ENCODE measurements at places on chromosomes 7 and 10.

DNA sequence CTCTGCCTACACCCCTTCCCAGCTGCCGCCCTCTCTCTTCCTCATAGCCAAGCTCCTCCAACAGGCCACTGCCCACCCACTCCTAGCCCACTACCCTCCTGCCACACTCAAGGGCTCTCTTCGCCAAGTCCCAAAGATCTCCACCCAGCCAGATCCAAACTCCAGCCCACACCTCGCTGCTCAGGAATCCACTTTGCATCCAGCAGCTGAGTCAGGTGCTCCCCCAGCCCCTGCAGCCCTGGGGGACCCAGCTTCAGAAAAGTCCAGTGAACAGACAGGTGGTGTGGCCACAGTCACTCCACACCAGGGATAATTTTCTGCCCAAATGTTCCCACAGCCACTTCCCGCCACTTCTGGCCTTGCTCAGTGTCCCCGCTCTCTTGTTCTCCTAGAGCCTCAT lies 10.9 kb downstream of the OGDHL start:
- DNase-seq = no peak

- no peak for DNase-seq
Observed at GRCh38 chr7:141641876-141642275, 60.1 kb downstream of the DENND11 start.

DNA sequence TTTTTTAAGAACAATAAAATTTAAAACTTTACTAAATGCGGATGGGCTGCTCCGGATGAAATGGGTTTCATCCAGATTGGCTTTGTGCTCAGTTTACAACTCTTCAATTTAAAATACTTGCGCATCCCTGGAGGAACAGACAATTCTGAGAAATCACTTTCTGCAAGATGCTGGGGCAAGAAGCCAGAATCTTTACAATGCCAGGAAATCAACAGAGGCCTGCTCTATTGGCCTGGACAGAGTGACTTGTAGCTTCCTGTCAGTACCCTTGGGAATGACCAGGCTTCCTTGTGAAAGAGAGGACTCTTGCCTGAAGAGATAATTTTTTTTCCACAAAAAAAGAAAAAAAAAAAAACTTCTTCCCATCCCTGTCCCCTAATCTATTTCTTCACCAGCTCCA lies 3.9 kb upstream of the FAM13C start:
- no peak for DNase-seq

GRCh38 chr7:87336136-87336535 lies 9.3 kb upstream of the CROT start:
- no peak for DNase-seq

DNA sequence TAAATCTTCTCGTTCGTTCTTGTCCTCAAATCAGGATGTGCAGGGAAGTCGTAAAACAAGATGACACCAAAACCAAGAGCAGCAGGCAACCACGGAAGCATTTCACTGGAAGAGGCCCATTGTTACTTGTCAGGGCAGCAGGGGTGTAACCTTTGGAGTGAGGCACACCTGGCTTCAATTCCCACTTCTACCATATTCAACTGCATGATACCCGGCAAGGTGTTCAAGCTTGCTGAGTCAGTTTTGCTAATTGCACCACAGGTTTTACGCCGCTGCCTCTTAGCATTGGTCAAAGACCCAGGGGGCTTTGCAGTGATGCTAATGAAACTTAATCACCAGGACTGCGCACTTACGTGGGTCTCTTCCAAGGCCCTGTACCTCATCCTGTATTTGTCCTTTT lies 50.0 kb upstream of the PTER start:
- no peak for DNase-seq

- DNase-seq = no peak
Observed at GRCh38 chr10:52627279-52627678, 145.3 kb downstream of the MBL2 start.

- DNase-seq = no peak
Observed at GRCh38 chr10:17974505-17974904, 22.8 kb downstream of the SLC39A12 start.

GRCh38 chr7:27398851-27399250 lies 156.2 kb downstream of the EVX1 start:
- no peak for DNase-seq

DNA sequence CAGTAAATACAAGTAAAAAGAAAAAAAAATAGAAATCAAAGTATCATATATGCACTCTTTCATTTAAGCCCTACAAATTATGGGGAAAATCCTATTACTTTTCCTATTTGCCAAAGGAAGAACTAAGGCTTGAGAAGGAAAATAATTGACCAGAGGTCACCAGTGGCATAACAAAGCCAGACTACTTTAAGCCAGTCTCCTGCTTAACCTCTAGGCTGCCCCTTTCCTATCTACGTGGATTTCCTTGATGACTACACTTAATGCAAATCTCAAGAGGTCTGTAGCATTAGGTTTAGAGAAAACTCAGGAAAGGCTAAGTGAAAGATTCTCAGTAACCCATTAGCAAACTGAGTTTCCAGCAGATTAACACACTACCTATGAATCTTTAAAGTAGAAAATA lies 49.8 kb downstream of the TPK1 start:
- DNase-seq = no peak

DNA sequence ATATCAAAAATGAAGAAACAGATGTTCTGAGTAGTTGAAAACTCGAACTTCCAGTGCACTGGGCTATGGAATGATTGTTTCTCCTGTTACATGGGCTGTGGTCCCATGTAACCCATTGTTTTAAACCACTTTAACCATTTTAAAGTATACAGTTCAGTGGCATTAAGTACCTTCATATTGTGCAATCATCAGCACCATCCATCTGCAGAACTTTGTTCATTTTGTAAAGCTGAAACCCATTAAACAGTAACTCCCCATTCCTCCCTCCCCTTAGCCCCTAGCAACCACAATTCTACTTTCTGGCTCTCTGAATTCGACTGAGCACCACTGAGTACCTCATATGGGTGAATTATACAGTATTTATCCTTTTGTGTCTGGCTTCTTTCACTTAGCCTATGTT lies 217.4 kb downstream of the LRMDA start:
- DNase-seq = no peak

DNA sequence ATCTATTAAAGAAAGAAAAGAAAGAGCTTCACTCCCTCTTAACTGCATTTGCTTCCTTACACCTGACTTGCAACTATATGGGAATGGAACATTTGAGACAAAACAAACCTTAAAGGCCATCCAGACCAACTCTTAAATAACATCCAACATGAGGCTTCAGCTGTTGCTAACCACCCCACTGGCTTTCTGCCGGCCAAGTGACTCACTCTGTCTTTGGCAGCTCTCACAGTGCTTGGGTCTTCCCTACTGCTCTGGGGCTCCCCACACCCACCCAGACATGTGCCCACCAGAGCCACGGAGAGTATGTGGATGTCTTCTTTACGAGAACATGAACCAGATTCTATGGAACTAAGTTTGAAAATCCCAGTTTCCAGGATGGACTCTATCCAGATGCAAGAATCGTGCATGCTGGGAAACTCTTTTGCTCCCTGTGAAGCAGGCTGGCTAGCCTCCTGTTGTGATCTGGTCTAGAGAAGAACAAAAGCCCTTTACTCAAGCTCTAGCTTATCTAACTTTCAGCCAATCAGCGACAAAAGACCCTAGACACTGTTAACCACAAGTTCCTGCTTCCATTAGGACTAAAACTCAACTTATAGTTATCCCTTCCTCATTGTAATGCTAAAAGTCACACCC lies 245.7 kb downstream of the TCERG1L start:
- DNase-seq = no peak

- DNase-seq = no peak
Observed at GRCh38 chr10:22329150-22329549, 8.3 kb downstream of the BMI1 start.

DNA sequence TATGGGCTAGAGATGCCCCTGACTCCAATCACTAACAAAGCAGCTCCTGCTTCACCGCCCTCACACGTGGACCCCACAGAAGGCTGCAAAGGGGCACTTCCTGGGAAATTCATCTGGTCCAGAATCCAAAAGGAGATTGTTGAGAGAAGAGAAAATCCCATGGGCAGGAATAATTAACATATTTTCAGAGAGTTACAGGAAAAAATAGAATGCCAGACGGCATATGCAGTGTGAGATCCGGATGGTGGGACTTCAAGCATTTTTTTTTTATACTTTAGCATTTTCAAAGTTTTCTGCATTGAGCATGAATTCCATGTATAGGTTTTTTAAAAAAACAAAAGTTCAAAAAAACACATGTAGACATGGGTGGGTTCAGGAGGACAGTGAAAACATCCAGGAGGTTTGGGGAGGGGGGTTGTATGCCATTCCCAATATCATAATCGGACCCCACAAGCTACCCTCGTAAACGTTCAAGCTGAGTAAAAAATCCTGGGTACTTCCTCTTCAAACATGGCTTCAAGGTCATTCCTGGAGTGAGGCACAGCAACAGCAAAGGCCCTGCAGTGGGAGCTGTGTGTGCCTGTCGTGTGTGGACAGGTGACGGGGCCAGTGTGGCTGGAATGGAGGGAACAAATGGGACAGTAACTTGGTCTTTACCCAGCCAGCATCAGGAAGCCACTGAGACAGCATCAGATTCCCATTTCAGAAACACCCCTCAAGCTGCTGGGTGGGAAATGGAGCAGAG lies 128.1 kb downstream of the SLIT1 start:
- DNase-seq = no peak

GRCh38 chr7:24964191-24964590 lies 15.8 kb downstream of the OSBPL3 start:
- DNase-seq = no peak

DNA sequence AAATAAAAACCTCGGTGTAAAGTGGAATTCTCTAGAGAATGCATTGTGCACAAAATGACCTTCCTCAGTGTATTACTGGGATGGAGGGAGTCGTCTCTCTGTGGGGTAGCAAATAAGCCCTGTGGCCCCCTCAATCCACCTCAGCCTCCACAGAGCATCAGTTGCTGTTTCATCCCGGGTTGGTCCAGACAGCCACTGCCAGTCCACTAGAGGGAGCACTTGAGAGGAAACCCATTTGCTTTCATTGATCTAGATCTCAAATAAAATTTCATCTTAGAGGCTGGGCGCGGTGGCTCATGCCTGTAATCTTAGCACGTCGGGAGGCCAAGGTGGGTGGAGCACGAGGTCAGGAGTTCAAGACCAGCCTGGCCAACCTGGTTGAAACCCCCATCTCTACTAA lies 1128.7 kb downstream of the CNTNAP2 start:
- peak; percentile 3 for DNase-seq

DNA sequence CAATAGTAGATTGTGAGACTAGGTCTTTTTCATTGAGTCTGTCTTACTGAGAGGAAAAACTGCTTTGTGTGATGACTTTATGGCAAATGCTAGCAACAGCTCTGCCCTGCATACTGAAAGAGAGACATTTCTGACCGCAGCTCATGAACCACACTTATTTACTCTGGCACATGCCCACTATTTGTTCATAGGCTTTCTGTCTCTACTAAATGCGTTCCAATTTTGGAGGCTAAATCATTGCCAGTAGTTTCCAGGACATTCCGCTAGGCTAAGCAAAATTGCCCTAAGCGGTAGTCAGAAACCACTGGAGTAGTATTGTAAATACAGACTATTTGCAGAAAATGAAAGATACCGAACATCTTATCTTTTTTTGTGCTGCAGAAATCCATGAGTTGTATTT lies 55.6 kb upstream of the DLX6 start:
- DNase-seq = peak; percentile 6

DNA sequence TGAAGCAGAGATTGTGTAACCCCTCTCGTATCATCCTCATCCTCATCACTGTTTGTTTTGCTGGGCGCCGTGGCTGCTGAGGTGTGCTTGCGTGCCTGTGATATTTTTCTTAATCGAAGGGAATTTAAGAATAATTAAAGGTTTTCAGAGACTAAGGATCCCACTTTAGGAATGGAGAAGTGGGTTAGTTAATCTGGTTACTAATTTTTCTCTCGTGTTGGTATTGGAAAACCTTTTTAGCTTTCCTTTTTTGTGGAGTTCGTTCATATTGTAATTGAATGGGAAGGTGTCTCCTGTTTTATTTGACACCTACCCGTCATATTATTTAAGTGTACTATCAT lies 1.3 kb downstream of the UBN2 start:
- no peak for DNase-seq

DNA sequence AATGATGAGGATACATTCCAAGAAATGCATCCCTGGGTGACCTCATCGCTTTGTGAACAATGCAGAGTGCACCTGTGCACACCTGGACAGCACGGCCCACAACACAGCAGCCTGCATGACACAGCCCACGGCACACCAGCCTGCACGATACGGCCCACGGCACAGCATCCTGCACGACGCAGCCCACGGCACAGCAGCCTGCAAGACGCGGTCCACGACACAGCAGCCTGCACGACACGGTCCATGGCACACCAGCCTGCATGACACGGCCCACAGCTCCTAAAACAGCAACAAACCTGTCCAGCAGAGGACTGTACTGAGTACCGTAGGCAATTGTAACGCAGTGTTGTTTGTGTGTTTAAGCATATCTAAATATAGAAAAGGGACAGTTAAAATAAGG lies 134.7 kb upstream of the PPP2R2D start:
- DNase-seq = no peak

DNA sequence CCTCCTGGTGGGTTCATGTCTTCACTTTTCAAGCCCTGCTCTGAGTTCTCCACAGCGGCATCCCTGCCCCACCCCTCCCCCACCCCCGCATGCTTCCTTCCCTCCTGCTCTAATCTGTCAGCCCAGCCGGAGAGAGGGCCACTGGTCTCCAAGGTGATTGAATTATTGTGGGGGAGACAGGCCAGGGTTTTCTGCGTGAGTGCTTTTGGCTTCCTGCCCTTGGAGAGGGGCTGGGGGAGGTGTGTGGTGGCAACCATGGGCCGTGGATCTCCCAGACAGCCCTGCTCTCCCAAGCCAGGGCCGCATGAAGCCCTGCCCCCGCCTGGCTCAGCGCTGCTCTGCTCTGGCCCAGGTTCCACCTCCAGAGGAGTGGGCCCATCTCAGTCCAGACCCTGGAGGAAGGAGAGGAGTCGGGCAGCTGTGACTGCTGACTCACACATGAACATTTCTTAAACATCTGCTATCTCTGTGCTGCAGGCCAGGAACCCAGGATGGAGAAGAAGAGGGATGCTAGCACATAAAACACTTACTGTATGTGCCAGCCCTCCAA lies 109.9 kb downstream of the ZMIZ1 start:
- no peak for DNase-seq

DNA sequence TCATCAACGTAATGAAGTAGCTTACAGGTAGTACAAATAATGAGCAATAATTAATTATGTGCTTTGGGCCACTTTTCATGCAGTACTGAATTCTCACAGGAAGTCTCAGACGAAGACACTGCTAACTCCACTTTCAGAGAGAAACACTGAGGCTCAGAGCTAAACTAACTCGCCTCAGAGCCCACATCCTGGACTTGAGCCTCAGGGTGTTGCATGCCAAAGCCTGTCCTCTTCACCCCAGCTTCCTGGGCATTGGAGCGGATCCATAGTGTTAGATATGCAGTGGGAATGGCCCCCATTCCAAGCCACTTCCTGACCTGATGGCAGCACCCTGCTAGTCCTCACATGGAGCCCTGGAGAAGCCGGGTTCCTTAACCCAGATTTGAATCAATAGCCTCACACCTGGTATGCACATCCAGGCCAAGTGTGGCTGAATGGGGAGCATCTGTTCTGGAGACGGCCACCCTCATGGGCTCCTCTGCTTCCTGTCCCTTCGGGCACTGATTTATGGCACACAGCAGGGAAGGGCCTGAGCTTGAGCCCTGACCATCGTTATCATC lies 265.1 kb upstream of the ZNF32 start:
- DNase-seq = no peak

- no peak for DNase-seq
Observed at GRCh38 chr10:95328013-95328412, 37.2 kb upstream of the PDLIM1 start.

GRCh38 chr10:43390759-43391158 lies 18.2 kb downstream of the HNRNPF start:
- no peak for DNase-seq

- DNase-seq = no peak
Observed at GRCh38 chr7:131722371-131722770, 165.9 kb upstream of the PODXL start.

All from NCI-H2107 (cell line).